ENCODE measurements at places on chromosomes 5 and 9.

GRCh38 chr5:128193665-128194390 is 110.3 kb downstream of the SLC12A2 start:
- no peak for DNase-seq

DNA sequence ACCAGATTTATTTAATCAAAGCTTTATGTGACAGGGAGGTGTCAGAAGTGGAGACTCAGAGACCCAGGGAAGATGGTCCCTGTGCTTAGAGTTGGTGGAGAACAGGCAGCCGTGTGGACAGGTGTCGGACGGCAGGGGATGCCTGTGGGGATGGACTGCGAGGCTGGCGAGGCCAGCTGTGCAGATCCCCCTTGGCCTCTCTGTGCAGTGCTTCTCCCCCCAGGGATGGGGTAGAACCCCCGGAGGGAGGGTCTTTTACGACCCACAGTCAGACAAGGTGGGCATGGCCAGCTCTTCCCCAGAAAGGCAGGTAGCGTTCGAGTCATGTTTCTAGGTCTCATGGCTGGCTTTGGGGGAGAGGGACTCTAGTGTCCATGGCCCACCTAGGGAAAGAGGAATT is 4.7 kb upstream of the SLC2A6 start:
- DNase-seq, result no peak

- DNase-seq, result no peak
Measured at GRCh38 chr5:147956842-147957223, 50.5 kb upstream of the C5orf46 start.

DNA sequence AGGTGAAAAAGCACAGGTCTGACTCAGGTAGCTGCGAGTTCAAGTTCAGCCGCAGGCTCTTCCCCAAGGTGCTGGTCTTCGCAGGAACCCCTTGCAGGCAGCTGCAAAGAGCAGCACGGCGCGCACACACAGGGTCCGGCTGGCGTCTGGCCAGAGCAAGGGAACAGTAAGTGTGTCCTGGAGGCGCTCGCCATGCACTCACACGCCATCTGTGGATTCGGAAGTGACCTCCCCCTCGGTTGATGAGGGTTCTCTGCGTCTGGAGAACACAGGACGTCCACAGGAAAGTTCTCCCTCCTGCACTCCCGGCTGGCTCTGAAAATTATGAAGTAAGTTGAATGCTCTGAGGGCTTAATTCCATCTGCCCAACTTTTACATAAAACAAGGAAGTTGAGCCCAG is 14.0 kb upstream of the EGFL7 start:
- no peak for DNase-seq

- DNase-seq, result no peak
Measured at GRCh38 chr5:89535411-89535810, 652.4 kb upstream of the MEF2C start.

- DNase-seq, result no peak
Measured at GRCh38 chr5:132927355-132928061, 35.9 kb downstream of the AFF4 start.

DNA sequence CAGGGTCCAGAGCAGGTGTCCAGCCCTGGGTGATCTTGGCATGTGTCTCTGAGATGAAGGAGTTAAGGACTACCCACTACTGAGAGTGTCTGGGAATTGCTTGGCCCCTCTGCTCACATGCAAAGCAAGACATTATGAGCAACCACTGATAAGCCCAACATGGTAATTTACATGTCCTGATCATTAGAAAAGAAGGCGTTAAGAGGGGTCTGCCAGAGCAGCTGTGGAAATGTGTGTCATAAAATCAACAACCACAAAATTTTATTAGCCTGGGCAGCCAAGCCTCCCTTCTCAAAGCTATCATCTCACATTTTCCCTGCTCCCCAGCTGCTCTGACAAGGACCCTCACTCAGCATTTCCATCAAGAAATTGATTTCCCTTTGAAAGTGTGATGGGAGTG is 351.0 kb downstream of the SPOCK1 start:
- DNase-seq, result no peak

DNA sequence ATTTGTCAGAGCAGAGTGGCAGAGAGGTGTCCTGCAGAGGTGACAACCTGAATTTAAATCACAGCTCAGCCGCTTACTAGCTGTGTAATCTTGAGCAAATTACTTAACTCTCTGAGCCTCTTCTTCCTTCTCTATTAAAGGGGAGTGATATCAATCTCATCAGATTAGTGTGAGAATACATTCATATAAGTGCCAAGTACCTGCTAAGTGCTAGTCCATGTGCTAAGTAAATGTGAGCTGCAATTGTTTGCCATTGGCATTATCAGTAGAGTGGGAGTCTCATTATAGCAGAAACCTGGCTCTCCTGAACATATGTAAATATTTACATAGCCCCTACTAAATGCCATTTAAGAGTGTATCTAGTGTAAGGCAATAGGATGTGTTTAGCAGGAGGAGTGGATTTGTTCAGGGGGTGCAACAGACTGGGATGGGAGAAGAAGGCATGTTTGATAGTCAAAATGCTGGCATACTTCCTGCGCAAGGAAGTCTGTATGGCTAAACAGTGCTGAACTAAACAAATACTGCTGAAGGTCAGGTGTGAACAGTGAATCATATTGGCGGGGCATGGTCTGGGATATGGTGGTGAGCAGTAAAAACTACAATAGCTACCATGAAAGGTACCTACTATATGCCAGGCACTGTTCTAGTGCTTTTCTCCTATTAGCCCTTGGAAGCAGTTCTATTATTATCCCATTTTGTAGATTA is 74.5 kb downstream of the F2RL2 start:
- no peak for DNase-seq

DNA sequence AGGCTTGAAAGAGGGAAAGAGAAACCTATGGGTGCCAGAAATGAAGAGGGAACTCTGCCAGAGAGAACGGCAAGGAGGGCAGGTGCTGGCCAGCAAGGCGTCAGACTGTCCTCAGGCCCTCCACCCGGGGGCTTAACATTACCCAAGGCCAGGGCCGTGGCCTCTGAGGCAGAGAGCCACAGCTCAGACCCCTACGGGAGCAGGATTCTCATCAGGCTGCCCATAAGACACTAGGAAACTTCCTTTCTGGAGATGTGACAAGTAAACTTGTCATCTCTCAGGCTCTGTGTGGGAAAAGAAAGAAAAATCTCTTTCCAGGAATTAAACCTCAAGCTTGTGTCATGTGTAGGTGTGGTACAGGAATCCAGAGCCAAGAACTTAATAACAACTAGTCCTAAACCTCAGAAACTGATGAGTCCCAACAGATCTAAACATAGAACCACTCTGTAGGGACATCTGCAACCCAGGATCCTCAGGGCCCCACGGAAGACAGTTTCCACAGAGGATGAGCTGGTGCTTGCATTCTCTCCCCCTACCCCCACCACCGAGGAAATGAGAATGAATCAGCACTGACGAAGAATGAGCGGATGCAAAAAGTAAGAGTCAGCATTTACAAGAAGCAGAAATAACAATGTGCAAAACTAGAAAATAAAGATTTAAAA is 74.3 kb downstream of the DCP2 start:
- no peak for DNase-seq

- no peak for DNase-seq
Measured at GRCh38 chr5:5296051-5296450, 126.4 kb upstream of the ICE1 start.

GRCh38 chr9:13149454-13149853 is 130.0 kb downstream of the MPDZ start:
- no peak for DNase-seq

DNA sequence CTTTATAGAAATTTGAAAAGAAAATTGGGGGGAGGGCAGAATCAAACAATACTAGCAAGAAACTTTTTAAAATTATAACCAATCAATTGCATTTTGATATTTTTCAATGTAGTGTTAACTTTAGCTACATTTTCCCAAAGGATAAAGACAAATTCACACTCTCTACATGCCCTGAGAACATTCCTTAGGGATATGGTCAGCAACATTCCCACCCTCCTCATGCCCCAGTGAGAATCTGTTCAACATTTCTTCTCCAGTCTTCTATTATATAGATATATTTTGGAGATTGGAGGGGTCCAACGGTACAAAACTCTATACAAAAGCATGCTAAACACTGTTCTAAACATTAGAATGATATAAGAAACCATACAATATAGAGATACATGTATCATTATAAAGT is 11.6 kb upstream of the PRR16 start:
- no peak for DNase-seq

DNA sequence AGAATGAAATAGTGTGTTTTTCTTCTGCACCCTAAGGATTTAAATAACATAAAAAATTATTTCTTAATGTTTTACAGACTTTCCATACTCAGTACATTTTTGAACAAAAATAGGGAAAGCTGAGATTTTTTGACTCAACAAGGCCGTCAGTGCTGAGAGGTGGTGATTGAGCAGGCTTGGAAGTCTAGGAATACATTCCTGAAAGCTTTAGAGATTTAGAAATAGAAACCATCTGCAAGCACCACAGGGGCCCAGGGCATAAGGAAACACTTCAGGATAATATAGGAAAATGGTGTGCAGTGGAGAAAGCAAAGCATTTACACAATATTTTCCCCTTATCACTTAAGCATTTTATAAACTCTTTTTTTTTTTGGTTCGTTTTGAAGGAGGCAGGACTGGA is 5.2 kb downstream of the BASP1 start:
- DNase-seq, result no peak

GRCh38 chr5:56561-57290 is 35.2 kb upstream of the PLEKHG4B start:
- no peak for DNase-seq

GRCh38 chr5:63205976-63206375 is 627.4 kb downstream of the LRRC70 start:
- DNase-seq, result no peak

DNA sequence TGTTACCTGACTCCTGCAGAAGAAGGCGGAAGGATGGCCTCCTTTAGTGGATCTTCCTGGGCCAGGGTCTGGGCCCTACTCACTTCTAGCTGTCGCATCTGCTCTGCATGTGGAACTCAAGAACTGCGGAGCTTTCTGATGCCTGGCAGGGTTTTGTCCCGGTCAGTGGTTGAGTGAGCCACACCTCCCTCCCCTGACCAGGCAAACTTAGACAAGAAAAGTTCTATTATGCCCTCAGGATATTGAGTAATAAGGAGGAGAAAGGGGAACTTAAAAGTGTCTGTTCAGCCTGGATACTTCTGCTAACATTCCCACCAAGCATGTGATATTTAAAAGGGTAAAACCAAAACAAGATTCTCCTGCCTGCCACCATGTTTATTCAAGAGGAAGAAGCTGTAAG is at the start of gene FYB1:
Gene FYB1, minus strand, starts transcription at position 127 of the 400 bp plus-strand sequence. CDS start 16,603 bp downstream, outside the sequence.
- DNase-seq, result no peak

DNA sequence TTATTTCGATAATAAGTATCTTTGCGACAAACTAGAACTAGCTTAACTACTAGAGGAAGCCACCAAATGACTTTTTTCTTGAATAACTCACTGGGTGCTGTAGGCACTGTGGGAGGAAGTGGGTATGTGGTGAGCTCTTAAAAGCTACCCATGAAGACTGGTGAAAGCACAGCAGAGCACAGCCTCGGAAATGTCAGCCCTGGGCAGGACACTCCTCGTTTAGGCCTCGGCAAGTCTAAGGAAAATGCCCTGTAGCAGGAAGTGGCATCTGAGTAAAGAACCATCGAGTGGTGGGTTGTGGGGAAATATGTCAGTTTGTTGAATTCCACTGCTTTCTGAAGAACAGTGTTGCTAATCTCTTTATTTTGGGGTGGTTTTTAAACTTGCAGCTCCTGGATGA is 44.0 kb upstream of the NCS1 start:
- DNase-seq, result peak; percentile 43

GRCh38 chr5:141870871-141871270 is 7.3 kb downstream of the PCDH1 start:
- DNase-seq, result no peak

DNA sequence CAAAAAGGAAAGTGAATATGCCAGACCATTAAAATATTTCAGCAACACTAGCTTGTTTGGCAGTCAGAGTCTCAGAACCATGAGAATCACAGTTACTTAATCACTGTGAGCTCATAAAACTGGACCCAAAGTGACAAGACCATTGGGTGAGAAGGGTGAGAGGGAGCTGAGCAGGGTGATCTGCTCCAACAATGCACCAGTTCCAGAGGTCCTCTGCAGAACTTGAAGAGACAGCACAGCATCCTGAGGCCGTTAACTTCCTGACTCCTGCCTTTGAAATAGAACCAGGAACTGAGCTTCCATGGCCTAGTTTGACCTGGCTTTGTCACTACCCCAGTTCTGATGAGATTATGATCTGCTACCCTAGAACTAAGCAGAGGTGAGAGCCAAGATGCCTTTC is 57.4 kb downstream of the NFIB start:
- DNase-seq, result no peak

DNA sequence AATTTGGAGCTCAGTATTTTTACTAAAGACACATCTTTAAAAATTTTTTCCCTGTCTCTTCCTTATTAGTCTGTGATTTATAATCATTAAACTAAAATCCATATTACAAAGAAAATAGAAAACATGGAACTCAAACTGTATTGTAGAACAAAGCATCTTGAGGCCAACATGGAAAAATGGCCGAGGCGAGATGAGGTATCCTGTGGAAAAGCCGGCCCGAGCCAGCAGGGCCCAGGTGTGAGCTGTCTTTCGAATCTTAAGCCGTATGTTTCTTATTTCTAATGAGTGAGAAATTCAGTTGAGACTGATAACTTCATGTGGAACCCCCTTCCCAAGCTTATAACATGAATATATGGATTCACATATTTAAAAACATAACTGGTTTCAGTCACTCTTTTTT is 170.4 kb upstream of the OTULINL start:
- no peak for DNase-seq
